ENCODE measurements at places on chromosomes 12 and 14. TPM values are rescaled to one million over a fixed set of nuclear protein-coding genes. Genes with fewer than 3 reads are reported as not detected.

Gene PTPRQ
- 19.2 TPM for total RNA-seq

Gene YAF2
- 52.2 TPM for total RNA-seq

Gene CLECL1
- not detected for total RNA-seq

Gene OTUB2
- total RNA-seq: 6.6 TPM

Gene CCDC197
- total RNA-seq: not detected

Gene PLEKHG7
- total RNA-seq: not detected

DNA sequence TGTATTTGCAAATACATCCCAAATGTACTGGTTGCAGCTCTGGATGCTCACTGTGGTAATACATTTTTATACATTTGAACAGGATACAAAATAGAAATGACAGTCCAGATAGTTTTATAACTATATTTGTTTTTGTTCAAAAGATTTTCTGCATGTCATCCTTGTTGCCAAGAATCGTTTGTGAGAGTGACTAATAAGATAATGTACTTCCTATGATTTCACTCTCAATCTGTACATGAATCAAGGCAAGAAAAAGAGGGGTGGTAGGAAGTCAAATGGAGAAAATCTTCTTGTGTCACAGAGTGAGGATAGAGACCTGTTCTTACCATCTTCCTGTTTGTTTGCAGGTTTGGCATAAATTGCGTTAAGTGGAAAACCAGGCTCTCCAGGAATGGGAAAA is 13.9 kb downstream of the ARPC3 start:
- no peak overlapping the region for H3K27ac ChIP-seq
- no peaks in the 10 kb centered on the region for H3K27me3 ChIP-seq
- DNase-seq: no peak
- no peaks in the 10 kb centered on the region for H3K4me1 ChIP-seq

GRCh38 chr12:22866406-22866805 is 241.4 kb downstream of the ETNK1 start:
- DNase-seq: no peak
- no peaks in the 10 kb centered on the region for H3K4me1 ChIP-seq
- no peak overlapping the region for H3K4me3 ChIP-seq
- H3K27ac ChIP-seq: no peak overlapping the region
- no peaks in the 10 kb centered on the region for H3K36me3 ChIP-seq
- H3K27me3 ChIP-seq: peaks cover 17% of the 10 kb centered on the region

DNA sequence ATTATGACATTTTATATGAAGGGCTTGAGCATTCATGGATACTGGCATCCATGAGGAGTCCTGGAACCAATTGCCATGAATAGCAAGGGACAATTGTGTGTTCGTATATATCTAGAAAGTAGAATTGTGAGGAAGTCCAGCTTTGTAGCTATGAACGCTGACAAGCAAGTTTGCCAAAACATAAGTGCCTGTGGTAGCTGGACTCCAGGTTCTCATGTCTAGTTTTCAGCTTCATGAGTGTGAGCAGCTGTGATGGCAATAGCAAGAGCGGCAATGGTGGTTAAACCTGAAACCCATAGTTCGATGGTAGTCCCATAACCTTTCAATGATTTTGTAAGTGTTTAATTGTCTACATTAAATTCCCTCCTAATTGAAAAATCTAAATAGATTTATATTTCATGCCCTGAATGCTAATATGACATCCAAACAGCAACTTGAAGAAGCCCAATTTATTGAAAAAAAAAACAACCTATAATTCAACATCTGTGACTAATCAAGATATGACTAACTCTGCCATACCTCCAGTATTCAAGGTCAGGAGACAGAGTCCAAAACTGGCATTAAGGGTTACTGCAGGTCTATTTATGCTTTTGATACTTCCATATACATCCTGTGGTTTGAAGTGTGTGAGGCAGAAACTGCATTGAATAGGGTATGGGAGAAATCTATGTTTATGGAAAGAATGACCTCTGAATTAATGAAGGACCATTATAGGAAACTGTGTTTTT is 50.3 kb upstream of the PCED1B start:
- no peak overlapping the region for H3K27ac ChIP-seq
- DNase-seq: no peak
- no peaks in the 10 kb centered on the region for H3K36me3 ChIP-seq
- H3K4me3 ChIP-seq: no peak overlapping the region
- H3K4me1 ChIP-seq: peaks cover 15% of the 10 kb centered on the region
- no peaks in the 10 kb centered on the region for H3K27me3 ChIP-seq

GRCh38 chr14:96989306-96989705 is 192.1 kb downstream of the VRK1 start:
- peaks cover 22% of the 10 kb centered on the region for H3K27me3 ChIP-seq
- no peaks in the 10 kb centered on the region for H3K4me1 ChIP-seq
- H3K27ac ChIP-seq: no peak overlapping the region
- no peak overlapping the region for H3K4me3 ChIP-seq
- no peak for DNase-seq
- H3K36me3 ChIP-seq: no peaks in the 10 kb centered on the region

DNA sequence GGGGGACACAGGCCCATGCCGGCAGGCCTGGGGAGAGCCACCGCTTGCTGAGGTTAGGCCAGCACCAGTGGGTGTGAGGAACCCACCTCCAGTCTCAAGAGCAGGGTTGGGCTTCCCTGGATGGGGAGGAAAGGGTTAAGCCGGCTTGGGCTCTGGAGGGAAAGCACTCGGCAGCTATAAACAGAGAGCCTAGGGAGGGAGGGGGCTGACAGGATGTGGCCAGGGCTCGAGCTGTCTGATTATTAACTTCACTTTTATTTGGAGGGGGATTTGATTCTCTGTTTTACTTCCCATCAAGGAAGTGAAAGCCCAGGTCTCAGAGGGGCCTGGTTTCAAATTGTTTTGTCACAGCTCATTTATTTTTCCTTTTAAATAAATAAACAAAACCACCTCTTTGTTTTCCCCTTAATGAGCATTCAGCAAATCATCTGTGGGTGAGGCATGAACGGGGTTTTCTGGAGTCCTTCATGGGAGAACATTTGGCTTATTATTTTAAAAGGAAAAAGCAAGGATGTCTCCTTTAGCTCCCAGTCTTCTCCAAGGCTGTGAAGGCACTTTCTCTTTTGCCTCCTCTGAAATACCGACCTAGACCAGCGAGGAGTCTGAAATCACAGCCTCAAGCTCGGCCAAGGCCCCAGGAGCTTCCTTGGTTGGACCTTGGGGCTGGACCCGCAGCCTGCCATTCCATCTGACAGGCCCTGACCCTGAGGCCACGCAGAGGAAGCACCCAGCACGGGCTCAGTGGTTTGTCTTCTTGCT is 21.9 kb upstream of the ZFP36L1 start:
- peaks cover 39% of the 10 kb centered on the region for H3K4me1 ChIP-seq
- no peaks in the 10 kb centered on the region for H3K36me3 ChIP-seq
- peak overlapping the region; percentile 47 for H3K4me3 ChIP-seq
- H3K27ac ChIP-seq: peak overlapping the region; percentile 95
- no peak for DNase-seq

Data from mesothelial cell of epicardium (in vitro differentiated cells).